Thyroid gland (tissue), 4 donors: ENCODE measurements at places on chromosomes 12 and 14.
A peak's percentile ranks its signal among the peaks of the same experiment; 100 is the strongest.

DNA sequence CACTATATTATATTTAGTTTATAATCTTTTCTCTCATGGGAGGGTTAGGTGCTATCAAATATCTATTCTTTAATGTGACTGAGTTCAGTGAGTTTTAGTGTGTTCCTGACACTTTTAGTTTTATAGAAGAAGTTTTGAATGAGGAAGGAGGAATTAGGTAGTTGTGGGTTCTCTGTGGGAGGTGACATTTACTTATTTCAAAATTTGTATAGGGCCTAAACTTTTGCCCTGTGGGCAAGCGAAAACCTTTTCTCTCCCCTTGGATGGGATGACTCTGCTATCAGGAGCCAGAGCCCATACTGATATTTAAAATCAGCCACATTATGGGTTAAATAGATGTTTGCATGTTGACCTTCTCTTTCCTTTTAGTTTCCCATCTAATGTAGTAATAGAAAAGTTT, 43.6 kb downstream of the SPATS2 start:
- DNase-seq = no peak

DNA sequence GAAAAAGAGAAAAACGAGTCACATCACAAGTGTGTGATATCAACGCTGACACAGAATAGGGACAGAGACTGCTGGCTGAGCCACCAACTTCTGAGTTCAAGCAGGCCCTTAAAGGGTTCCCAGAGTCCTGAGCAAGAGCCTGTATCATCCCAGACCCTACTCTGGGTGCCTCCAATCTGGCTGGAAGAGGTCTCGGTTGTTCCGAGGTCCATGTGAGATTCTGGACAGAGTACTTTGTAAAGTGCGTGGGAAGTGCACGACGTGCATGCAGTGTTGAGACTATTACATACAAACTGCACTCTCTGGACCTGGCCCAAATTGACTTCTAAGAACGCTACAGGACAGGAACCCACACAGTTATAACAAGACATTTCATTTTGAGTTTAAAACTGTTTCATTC, 40.6 kb downstream of the MOK start:
- DNase-seq = no peak

GRCh38 chr14:35632271-35632670, 98.3 kb downstream of the INSM2 start:
- DNase-seq = no peak

DNA sequence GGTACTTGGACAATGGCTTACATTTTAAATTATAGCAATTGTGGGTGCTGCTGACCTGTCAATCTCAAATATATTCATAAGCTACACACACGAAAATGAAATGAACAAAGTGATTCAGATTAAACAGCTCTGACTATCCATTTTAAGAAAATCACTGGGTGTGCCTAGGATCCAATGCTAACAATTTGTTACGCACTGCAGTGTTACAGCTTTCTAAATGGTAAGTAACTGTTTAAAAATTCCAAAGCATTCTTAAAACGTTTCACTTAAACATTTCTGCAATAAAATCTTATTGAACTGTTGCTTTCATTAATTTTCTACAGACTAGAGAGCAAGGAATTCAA, 18.9 kb downstream of the LMO3 start:
- no peak for DNase-seq

DNA sequence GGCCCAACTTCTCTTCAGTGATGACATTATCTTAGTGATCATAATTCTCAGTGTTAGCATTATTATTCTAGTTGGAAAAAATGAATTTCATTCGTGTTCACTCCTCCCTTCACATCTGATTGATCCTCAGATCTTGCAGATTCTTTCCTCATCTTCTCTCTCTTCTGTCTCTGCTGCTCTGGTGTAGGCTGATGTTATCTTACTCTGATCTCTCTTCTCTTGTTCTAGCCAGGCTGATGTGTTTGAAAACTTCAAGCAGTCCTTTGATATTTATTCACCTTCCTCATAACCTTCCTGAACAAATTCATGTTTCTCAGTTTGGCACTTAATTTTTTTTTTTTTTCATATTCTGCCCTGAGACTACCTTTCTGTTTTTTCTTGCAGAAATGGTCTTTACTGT, 5.6 kb upstream of the TBK1 start:
- no peak for DNase-seq

DNA sequence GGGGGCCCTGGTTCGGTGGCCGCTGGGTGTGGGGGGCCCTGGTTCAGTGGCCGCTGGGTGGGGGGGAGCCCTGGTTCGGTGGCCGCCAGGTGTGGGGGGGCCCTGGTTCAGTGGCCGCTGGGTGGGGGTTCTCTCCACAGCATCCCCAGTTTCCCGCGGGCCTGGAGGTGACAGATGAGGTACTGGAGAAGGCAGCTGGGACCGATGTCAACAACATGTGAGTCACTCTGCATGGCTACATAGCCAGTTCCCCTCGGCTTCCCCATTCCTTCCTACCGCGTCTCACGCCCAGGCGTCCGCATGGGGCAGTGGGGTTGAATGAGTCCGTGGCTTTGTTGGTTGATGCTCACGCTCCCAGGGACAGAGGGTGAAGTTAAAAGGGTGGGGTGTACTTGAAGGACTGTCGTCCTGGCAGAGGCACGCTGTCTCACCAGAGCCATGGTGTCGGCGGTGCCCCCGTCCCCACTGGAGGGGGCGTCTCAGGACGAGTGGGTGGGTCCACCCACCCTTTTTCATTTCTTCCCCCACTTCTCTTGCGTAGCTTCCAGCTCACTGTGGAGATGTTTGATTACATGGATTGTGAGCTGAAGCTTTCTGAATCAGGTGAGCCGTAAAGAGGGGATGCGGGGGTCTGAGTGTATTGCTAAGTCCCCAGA, 15.6 kb downstream of the HIP1R start:
- peak; percentile 5 for DNase-seq

- no peak for DNase-seq
These were observed 130.0 kb downstream of the TSPAN9 start for GRCh38 chr12:3207175-3207574.

DNA sequence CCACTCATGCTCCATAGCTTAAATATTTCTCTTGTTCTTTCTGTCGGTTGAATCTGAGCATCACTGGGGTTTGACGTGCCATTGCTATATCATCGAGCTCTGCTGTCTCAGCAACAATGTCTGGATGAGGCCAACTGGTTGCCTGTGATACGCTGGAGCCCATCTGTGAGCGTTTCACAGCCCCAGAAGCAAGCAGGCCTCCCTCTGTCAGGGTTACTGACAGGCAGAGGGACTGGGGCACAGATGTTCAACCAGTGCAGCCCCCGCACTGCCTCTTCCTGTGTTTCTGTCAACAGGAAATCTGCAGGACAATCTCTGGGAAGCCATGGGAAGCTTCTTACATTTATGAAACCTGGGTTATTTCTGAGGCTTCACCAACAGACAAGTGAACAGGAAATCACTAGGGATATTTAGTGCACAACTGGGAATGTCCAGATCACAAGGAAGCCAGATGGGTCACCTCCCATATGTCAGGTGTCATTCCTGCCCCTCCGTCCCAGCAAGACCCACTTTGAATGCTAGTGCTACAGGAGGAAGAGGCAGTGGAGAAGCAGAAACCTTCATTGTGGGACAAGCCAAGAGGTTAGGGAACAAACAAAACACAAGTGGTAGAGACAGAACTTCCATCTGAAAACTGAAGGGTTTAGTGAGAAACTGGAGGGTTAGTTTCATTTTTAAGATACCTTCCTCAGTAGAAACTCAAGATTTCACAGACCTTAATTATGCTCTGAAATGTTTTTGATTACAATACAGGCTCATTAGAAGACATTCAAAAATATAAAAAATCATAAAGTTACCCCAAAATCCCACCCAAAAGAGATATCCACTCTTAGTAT, 24.1 kb downstream of the DMAC2L start:
- peak; percentile 18 for DNase-seq

DNA sequence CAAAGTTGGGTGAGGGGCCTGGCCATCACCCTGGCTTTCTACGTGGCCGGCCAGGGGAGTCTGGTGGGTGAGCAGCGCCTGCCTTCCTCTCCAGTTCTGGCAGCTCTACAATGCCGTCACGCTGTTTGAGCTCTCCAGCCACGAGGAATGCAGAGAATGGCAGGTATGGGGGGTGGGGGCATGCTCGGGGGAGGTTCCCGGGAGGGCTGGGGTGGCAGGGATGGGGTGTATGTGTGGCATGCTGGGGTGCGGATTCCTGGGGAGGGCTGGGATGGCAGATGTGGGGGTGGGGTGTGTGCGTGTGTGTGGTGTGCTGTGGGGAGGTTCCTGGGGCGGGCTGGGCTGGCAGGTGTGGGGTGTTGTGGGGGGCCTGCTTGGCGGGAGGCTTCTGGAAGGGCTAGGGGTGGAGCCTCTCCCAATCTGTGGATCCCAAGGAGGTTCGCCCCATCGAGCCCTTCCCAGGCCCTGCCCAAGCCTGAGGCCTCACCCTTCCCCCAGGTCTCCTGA, 18.5 kb downstream of the RHOF start:
- peak; percentile 95 for DNase-seq

DNA sequence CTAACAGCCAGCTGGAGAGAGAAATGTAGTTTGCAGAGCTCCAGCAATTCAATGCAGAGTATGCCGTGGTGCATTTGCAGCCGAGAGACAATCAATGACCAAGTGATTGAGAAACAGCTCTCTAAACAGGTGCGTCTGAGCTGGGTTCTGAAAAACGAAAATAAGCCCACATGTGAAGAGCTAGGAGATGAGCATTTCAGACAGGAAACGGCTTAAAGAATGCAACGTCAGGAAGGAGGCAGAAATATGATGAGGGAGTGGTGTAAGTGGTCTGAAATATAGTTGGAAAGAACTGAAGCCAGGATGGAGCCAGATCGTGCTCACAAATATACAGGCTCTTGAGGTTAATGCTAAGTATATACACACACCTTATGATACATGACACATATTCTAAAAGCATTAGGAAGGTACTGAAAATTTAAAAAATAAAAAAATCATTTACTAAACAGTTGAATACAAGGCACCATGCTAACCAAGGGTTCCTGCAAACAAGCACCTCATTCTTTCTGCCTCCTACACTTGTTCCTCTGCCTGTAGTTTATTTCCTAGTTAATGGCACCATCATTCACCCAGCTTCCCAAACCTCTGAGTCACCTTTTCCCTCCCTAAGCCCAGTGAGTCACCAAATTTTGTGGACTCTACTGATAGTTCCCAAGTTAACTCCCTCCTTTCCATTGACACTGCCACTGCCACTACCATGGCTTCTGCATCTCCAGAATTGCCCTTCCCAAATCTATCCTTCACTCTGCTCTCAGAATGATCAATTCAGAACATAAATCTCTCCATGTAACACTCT, 2.3 kb upstream of the GARIN2 start:
- DNase-seq = no peak

GRCh38 chr12:69330475-69331473, 17.4 kb upstream of the LYZ start:
- peak; percentile 59 for DNase-seq

- no peak for DNase-seq
These were observed 68.5 kb upstream of the HOXC13 start for GRCh38 chr12:53870117-53870516.

- no peak for DNase-seq
These were observed 32.0 kb upstream of the VASH1 start for GRCh38 chr14:76729258-76729657.

GRCh38 chr14:85921241-85921640, 391.3 kb downstream of the FLRT2 start:
- DNase-seq = no peak

DNA sequence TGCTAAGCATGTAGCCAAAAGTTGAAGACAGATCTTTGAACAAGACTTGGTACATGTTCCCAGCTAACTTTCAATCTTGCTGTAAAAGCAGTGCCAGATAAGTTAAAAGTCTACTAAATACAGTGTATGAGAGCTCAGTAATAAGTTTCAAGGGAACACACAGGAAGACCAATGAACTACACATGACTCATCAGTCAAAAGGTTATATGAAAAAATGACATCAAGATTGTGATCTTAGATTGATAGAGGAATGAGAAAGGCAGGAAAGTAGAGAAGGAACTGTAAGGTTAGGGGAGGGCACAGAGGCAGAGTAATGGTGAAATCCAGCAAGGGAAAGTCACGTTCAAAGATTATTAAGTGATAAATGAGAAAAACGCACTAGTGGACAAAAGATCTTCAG, 249.9 kb upstream of the FLRT2 start:
- no peak for DNase-seq

DNA sequence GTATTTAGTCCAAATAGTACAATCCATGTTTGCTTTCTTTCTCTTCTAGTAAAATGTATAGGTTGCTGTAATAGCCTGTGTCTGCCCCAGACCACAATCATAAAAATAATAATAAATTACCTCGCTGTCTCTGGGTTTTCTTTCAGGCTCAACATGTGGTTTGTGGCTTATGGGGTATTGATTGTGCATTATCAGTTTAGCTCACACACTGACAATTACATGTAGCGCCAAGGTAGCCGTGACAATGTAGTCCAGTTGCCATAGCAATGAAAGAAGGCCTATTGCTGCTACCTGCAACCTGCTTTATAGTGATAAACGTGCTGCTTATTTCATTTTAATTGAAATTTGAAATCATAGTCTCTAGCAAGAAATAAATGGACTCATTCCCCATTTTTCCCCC, 1009.8 kb downstream of the NRXN3 start:
- no peak for DNase-seq

DNA sequence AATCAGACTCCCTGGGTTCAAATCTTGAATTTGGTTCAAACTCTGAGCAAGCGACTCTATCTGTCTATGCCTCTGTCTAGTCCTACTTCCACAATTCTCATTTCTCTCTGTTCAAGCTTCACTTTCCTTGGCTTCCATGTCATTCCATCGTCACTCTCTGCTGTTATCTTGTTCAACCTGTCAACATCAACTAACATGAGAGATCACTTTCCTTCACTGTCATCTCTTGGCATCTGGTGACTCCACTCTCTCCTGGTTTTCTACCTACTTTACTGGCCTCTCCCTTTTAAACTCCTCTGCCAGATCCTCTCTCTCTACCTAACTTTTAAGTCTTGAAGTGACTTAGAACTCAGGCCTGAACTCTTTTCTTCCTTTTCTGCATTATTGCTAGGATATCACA, 240.2 kb downstream of the BCAT1 start:
- DNase-seq = no peak

GRCh38 chr12:14577344-14577743, 9.7 kb upstream of the PLBD1 start:
- DNase-seq = no peak

- DNase-seq = no peak
These were observed 1.8 kb downstream of the PARP11 start for GRCh38 chr12:3871356-3871755.

DNA sequence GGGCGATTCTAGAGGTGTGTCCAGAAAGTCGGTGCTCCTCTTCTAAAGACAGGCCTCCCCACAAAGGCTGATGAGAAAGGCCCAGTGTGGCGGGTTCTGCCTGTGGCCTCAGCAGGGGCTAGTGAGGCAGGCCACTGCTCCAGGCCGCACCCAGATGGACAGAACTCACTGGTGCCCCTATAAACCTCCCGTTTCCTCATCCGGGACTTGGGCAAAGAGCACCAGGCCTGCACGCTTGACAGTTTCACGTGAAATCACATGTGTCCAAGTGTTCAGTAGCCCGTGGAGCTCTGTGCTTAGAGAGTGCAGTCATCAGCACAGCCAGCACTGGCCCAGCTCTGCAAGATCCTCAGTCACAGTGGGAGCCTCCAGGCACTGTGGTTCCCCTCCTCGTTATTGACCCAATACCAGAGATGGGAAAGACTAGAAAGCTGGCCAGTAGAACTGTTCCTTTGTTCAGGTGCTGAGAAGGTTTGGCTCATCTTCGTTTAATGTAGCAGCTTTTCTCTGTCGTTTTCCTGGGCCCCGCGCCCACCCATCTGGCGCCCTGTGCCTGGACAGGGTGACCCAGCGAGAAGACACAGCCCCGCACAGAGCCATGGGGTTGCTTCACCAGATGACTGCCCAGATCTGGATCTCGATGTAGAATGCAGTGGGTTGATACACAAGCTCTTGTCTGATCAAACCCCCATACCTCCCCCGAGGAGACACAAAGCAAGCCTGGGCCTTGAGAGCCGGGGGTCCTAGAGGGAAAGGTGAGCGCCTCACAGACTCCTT, 26.3 kb downstream of the IL31 start:
- DNase-seq = peak; percentile 51
